ENCODE measurements at places on chromosomes 1 and 21.

DNA sequence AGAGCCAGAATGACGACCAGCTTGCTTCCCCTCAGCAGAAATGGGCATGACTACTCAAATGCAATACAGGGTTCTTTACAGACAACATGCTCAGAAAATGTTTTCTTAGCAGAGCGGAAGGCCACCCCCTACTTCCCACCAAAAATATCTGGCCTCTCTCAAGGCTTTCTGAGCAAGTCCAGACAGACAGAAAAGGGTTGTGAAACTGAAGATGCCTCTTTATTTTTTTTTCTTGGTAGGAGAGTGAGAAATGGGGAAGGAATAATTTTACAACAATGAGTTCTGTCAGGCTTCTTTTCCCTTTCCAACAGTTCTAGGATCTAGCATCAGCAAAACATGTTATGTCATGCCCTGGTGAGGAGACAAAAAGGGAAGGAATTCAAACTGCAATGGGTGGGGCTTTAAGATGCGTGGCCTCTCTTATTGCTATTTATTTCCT is 172.0 kb upstream of the CAMK1G start:
- DNase-seq: peak; percentile 61

- no peak for DNase-seq
Measured at GRCh38 chr1:177926201-177926600, 43.7 kb downstream of the SEC16B start.

- DNase-seq: no peak
Measured at GRCh38 chr1:23793018-23793781, 2.3 kb downstream of the LYPLA2 start.

GRCh38 chr1:19053486-19053885 is 97.0 kb upstream of the IFFO2 start:
- no peak for DNase-seq

DNA sequence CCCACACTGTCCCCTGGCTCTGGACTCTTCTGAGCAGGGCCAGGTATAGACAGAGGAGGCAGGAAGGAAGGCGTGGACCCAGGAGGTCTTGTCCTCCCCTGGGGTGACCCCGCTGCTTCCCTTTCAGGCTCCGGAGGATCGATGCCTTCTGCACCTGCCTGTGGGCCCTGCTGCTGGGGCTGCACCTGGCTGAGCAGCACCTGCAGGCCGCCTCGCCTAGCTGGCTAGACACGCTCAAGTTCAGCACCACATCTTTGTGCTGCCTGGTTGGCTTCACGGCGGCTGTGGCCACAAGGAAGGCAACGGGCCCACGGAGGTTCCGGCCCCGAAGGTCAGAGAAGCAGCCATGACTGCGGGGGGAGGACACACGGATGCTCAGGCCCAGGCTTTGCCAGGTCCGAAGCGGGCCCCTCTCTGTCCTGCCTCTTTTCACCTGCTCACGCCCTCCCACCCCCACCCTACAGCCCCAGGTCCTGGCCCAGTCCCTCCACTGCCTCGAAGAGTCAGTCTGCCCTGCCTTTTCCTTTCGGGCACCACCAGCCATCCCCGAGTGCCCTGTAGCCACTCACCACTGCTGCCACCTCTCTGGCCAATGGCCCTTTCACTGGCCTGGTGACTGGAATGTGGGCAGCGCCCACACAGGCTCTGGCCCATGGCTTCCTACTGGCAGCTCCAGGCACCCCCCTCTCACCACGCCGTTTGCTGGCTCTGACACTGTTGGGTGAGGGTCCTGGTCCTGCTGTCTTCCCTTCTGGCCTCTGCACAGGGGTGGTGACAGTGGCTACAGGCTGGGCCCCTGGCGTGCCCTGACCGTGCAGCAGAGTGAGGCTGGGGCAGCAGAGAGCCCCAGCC is 13.5 kb downstream of the TMEM201 start:
- no peak for DNase-seq

GRCh38 chr1:30407865-30408580 is 315.4 kb downstream of the MATN1 start:
- no peak for DNase-seq

DNA sequence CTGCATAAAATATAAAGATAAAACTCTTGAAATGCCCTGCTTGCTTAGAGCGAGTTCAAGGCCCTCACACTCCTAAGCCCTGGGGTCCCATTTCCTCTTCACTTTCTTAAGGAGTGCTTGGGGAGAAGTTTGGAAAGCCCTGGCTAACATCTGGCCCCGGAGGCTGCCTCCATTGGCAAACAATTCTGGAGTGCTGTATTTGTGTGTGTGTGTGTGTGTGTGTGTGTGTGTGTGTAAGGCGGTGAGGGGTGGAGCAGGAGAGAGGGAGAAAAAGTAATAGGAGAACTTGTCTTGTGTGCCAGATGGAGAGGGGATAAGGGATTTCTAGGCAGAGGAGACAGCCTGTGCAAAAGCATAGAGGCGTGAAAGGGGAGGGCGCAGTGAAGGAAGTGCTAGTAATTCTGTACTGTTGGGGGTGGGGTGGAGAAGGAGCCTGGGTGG is 578 bp upstream of the TRIM62 start:
- peak; percentile 85 for DNase-seq

- no peak for DNase-seq
Measured at GRCh38 chr1:205541161-205541886, 36.9 kb downstream of the CDK18 start.

All from DMS79 treated with DMSO at 0.1 percent for 48 hours (cell line).